Calu3 (cell line): ENCODE measurements at places on chromosomes 12 and 14.
A peak's percentile ranks its signal among the peaks of the same experiment; 100 is the strongest.

DNA sequence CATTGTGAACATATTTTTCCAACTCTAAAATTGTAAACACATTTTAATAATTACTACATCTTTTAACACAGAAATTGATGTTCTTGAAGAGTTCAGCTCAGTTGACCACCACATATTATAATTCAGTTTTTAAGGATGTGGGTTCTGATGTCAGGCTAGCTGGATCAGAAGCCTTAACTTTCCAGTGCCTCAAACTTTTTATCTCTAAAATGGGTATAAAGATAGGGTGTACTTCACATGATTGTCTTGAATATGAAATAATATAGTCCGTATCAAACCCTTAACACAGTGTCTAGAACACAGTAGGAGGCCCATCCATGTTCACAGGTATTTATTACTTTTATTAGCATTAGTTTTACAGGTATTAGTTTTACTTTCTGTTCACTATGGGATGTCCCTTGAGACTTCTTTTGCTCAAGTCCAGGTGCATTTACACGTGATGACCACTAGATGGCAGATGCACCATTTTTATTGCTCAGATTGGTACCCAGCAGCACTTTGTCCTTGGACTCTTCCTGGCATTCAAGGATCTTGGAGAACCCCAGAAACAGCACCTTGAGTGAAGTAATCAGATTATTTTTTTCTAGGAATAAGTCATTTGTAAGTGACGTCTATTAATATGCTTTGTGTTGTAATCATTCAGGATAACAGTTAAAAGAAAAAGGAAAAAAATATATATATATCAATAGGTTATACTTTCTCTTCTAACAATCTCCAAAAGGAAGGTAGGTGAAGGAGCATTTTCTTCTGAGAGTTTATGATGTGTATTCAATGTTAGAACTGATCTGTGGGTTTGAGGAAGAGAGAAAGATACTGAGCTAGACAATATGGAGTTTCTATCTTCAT, 580.2 kb downstream of the ETNK1 start:
- DNase-seq = peak; percentile 14

- peak; percentile 58 for DNase-seq
Observed at GRCh38 chr12:66352197-66352596, 49.9 kb downstream of the HELB start.

DNA sequence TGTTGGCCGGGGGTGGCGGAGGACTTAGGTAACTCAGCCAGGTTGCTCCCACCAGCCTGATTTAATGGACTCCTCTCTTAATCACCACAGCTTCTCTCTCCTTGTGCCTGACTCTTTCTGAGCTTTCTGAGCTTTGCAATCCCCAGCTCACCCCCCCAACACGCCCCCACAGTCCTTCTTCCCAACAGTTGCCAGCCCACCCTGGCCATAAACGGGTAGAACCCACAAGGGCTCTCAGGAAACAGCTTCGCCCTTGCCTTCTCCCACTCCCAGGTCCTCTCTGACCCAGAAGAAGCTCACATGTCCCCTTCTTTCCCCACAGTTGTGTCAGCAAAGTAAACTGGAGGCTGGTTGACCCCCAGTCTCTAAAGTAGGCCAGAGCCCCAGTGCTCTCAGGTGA, 32.9 kb downstream of the ZFP36L1 start:
- no peak for DNase-seq

DNA sequence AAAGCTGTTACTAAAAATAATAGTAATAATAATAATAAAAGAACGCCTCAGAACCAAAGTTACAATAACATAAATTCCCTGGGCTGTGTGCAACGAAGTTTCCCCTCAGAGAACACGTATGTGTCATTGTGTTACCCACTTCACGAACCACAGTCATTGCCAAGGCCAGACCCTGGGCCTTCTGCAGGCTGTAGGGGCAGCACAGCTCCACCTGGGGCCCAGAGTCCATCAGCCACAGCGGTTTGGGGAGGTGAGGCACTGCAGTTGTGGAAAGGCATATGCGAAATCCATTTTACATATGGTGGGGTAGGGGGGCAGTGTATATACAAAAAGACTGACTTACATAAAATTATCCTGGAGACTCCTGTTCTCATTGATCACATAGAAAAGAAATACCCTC, 56.1 kb downstream of the ESR2 start:
- no peak for DNase-seq
